ENCODE measurements at places on chromosomes 2 and 18.

DNA sequence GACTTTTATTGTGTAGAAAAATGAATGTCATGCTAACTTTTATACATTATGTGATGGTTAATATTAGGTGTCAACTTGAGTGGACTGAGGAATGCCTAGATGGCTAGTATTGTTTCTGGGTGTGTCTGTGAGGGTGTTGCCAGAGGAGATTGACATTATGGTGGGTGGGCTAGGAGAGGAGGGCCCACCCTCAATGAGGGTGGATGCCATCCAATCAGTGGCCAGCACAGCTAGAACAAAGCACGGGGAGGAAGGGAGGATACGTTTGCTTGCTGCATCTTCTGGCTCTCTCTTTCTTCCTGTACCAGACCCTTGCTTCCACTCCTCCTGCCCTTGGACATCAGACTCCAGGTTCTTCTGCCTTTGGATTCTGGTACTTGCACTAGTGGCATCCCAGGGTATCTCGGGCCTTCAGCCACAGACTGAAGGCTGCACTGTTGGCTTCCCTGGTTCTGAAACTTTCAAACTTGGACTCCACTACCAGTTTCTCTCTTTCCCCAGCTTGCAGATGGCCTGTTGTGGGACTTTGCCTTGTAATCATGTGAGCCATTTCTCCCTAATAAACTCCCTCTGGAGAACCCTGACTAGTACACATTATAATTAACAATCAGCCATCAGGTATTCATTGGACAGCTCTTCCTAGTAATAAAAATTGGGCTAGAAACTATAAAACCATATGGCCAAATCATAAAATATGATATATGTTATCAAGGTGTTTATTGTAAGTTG lies 31.7 kb upstream of the ZCCHC2 start:
- no peak for DNase-seq

DNA sequence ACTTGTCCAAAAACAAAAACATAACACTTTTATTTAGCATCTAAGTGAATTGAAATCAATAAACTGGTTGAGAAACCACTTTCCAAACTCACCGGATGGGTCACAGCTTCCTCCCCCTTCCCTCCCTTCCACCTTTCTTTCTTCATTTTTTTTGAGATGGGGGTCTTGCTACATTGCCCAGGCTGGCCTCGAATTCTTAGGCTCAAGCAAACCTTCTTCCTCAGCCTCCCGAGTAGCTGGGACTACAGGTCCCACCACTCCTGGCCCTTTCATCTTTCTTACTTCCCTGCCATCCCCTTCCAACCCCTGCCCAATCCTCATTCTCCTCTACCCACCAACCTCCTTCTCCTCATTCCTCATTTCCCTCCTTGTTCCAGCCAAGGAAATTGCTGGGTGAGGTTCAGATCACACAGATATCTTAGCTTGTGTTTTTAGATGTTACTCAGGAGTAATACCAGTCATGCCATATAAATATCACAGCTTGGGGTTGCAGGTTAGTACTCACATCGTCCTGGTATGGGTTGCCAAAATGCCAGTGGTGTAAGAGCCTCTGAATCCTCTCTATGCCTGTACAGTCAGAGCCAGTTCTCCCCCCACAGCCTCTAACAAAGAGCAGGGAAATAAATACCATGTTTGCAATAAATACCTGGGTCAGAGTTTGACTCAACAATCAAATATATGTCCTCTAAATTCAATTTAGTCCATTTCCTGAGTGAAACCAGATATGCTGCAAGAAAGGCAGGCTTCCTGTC lies 132.7 kb upstream of the NDUFV2 start:
- no peak for DNase-seq

DNA sequence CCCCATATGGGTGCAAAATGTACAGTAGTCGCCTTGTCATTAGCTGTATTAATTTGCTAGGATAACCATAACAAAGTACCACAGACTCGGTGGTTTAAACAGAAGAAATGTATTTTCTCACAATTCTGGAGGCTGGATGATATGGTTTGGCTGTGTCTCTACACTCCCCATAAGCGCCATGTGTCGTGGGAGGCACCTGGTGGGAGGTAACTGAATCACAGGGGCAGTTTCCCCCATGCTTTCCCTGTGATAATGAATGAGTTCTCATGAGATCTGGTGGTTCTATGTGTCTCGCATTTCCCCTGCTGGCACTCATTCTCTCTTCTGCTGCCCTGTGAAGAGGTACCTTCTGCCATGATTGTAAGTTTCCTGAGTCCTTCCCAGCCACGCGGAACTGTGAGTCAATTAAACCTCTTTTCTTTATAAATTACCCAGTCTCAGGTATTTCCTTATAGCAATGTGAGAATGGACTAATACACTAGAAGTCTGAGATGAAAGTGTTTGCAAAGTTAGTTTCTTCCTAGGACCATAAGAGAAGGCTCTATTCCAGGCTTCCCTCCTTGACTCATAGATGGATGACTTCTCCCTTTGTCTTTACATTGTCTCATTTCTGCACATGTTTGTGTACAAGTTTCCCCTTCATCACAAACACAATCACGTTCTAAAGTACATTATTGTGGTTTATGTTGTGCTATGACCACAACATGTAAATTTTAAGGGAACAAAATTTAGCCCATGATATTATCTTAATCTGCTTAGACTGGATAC lies 1442.6 kb downstream of the SUCLG1 start:
- DNase-seq = no peak

DNA sequence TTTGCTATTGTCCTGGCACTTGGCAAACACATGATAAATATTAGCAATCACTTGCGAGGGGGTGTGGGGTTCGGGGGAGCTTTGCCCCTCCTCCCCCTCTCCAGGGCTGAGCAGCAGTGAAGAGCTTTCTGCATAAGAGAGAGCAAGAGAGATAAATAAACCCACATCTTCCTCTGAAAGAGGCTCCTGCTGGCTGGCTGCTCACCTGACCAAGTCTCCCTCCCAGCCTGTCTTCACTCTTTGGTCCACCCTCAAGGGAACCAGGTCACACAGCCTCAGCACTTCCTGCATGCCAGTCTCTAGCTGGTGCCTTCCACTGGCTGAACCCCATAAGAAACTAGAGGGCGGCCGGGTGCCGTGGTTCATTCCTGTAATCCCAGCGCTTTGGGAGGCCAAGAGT lies 18.5 kb upstream of the YWHAQ start:
- DNase-seq = no peak

GRCh38 chr2:8134985-8135682 lies 546.7 kb upstream of the ID2 start:
- no peak for DNase-seq

DNA sequence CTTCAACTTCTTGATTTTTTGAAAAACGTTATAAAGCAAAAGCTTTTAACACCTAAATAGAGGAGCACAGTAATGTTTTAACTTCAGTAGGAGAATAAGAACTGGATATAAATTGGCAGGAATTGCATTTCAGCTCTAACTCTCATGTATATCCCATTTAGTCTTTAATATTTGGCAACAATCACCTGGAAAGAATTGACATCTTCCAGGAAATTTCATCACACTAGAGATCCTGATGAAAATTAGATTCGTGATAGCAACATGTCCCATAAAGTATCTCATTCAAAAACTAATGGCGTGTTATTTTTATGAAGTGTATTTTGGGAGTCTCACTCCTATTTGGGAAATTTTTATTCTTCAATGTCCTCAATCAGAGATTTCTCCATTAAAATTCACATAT lies 131.1 kb upstream of the DNAJC10 start:
- DNase-seq = no peak

GRCh38 chr2:234588054-234588430 lies 91.2 kb upstream of the ARL4C start:
- DNase-seq = no peak

DNA sequence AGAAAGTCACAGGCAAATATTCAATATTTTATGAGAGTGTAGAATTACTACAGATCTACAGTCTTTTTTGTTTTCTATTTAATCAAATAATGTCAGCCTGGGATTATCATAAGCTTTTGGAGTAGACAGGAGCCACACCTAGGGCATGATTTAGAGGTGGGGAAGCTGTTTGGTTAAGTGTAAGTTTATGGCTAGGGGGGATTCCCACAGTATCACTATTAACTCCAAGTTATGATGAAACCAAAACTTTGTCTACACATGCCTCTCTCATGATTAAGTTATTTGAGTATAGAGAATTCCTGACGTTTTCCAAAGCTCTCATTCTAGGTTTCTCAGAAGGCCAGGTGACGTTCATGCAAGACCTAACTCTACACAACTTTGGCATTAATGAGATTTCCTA lies 2.1 kb downstream of the SERPINB10 start:
- DNase-seq = no peak

DNA sequence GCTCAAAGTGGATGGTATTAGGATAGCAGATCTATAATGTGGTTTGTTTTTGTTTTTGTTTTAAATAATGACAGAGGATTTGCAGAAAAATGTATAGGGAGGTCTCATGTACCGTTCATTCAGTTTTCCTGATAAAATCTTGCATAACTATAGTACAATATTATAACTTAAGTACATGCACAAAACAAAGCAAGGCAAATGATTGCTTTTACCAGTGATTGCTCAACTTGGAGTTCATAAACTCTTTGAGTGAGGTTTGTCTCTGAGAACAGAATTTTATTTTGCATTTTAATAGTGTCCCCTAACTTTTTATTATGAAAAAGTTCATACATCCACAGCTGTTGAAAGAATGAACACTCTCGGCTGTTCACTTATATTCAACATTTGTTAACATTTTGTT lies 96.6 kb downstream of the MAP4K4 start:
- no peak for DNase-seq

- no peak for DNase-seq
Observed at GRCh38 chr2:69594341-69594740, 49.2 kb downstream of the AAK1 start.

DNA sequence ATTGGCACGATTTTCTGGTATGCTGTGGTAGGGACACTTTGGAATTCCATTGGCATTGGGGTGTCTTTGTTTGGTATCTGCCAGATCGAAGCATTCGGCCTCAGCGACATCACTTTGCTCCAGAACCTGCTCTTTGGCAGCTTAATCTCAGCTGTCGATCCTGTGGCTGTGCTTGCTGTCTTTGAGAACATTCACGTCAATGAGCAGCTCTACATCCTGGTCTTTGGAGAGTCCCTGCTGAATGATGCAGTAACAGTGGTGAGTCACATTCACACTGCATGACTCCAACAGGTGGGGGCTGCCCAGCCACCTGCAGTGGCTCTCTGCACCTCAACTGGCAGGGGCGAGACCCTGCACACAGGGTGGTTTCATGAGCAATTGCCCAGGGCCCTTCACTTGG lies 38.4 kb downstream of the SLC9A2 start:
- DNase-seq = no peak

DNA sequence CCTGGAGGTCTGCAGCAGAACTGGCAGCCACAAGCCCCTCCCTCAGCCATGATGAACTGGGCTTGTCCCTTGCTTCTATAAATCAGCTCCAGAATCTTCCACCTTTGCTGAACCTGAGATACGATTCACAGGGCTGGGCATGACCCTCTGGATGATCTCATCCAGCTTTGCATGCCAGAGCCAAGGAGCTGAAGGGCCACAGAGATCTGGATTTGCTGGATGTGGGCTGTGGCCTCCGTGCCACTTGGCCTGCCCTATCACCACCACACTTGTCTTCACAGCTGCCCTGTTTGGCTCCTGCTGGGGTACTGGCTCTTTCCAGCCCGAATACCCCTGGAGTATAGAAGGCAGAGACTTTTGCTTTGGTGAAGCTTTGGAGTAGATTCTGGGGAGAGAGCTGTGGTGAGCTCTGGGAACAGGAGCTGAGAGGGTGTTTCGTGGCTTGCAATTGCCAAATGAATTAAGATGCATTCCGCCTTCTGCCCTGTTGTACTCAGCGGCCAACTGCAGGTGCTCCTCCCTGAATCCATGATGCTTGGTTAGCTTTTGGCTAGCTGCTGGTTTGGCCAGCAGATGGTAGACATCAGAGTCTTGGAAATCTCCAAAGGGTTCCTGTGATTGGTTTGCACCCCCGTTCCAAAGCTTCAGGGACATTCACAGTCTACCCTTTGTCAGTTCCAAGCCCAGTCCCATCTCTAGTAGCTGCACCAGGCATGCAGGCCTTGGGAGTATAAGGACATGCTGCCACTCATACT lies 30.9 kb upstream of the GIGYF2 start:
- no peak for DNase-seq

DNA sequence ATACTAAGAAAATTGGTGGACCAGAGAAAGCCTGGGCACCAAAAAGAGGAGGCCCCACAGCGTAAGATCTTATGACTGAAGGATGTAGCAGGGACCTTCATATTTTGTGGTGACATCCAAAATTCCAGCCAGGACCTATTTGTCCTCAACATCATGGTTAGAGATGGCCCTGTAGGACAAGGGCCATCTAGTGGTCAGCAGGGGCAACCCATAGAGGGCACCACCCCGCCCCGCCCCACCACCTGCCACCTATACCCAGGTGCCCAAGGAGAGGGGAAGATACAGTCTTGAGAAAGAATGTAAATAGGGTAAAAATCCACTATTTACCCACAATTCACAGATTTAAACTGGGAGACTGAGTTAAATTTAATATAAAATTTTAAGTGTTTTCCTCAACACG lies 59.6 kb upstream of the TMEM163 start:
- no peak for DNase-seq

GRCh38 chr18:10536280-10536679 lies 10.5 kb downstream of the NAPG start:
- DNase-seq = no peak

GRCh38 chr2:120551522-120551921 lies 184.1 kb upstream of the GLI2 start:
- DNase-seq = no peak

GRCh38 chr18:48994044-48994651 lies 43.4 kb upstream of the SMAD7 start:
- DNase-seq = no peak

GRCh38 chr2:72895759-72896281 lies 8.6 kb downstream of the SPR start:
- no peak for DNase-seq

- DNase-seq = no peak
Observed at GRCh38 chr2:8152392-8153257, 529.2 kb upstream of the ID2 start.

- no peak for DNase-seq
Observed at GRCh38 chr18:68568364-68569155, 146.3 kb downstream of the TMX3 start.

- no peak for DNase-seq
Observed at GRCh38 chr2:31243053-31243452, 9.1 kb downstream of the EHD3 start.
